ENCODE measurements at places on chromosomes 4 and X.

DNA sequence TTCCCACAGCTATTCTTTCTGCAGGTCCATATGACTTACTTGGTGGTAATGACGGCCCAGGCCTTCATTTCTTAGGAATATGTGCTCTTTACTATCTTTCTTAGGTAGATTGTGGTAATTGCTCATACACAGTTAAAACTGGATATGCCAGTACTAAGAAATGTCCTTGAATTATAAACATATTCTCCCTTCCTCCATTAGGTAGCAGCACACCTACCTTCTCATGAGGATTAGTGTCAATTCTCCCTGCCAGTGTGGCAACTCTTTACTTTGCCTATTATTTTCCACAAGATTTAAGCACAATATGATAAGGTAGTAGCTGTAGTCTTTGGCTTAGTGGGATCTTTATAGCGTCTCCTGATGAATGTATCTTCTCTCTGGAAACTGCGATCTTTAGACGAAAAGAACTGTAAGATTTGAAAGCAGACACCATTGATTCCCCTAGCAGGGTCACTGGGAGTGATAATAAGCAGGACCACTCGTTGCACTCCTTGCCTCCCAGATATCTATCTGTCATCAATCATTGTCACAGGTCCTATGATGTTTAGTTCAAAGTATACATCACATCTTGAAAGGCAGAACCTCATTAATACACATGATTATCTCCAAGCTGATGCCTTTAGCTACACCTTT lies 1240.7 kb downstream of the C4orf33 start:
- no peak for DNase-seq

GRCh38 chr4:128521156-128521555 lies 233.5 kb upstream of the PGRMC2 start:
- no peak for DNase-seq

GRCh38 chrX:69028006-69028760 lies 137.1 kb downstream of the PJA1 start:
- DNase-seq = no peak

GRCh38 chrX:16573781-16574180 lies 76.2 kb upstream of the S100G start:
- DNase-seq = no peak

DNA sequence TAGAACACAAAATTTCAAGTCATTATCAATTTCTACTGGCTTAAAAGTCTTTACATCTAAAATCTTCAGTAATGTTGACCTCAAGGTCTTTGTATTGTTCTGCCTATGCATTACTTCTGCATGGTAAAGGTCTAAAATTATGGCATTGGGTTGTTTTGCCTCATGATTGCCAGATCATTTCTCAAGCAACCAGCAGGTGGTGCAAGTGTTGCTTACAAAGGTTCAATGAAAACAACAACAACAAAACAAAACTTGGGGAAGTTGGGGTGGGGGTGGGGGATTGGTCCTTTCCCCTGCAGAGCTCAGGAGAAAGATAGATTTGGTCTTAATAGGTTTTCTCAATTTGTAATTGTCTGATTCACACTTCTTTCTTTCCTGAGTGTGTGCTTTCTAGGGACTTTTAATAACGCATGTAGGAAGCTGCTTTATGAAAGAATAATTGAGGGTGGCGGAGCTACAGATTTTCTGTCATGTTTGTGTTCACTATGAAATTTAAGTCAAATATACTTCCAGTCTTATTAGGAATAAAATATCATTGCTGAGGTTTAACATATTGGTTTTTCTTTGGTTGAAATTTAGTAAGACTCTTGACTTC lies 145.1 kb downstream of the COL4A5 start:
- DNase-seq = peak; percentile 15

DNA sequence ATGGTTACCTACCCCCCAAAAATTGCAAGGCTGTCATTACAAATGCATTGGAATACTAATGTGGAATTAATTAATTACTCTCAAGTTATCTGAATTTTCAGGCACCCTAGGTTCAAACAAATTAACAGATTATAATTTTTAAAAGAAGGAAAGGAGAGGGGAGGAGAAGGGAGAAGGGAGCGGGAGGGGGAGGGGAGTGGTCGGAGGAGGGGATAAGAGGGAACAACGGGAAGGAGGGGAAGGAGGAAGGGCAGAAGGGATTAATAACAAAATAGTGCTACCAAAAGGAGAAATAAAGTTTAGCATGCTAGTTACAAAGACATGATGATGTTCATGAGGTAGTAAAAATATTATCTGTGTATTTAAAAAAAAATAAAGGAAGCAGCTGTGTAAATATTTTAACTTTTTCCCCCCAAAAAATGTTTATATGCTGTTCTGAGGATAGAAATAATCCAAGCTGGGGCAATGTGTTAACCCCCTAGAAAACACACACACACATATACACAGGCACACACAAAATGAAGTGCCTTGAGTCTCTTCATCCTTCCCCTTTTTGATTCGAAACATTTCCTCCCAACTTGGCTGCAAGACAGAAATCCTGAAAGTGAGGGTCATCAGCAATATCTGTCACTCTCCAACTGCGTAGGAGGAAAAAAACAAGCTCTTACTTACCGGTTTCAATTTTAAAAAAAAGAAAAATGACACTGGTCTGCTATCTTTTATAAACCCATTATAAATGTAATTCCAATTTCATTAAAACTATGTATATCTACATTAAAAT lies 58.8 kb downstream of the PPP3CA start:
- DNase-seq = no peak

DNA sequence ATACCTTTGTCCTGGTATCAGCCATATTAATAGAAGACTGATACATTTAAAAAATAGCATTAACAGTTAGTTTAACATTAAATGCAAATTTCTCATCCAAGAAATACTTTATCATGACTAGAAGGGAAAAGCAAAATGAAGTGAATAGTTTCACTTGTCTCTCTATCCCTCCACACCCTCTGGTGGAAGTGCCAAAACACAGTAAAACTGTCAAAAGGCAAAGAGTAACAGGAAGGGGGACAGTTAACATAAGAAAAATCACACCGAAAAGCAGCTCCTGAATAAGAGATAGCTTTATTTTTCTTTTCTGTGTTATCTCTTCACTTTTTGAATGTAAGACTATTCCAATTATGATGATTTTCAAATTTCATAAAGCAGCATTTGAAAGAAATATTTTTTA lies 187.2 kb downstream of the FBXW7 start:
- DNase-seq = no peak

DNA sequence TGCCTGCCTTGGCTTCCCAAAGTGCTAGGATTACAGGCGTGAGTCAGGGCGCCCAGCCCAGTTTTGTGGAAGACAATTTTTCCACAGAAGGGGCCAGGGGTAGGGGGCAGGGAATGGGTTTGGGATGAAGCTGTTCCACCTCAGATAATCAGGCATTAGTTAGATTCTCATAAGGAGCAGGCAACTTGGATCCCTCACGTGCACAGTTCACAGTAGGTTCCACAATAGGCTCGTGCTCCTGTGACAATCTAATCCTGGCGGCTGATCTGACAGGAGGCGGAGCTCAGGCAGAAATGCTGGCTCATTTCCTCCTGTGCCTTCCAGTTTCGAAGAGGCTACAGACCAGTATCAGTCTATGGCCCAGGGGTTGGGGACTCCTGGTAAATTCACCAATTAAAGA lies 491.6 kb upstream of the AADAT start:
- no peak for DNase-seq

DNA sequence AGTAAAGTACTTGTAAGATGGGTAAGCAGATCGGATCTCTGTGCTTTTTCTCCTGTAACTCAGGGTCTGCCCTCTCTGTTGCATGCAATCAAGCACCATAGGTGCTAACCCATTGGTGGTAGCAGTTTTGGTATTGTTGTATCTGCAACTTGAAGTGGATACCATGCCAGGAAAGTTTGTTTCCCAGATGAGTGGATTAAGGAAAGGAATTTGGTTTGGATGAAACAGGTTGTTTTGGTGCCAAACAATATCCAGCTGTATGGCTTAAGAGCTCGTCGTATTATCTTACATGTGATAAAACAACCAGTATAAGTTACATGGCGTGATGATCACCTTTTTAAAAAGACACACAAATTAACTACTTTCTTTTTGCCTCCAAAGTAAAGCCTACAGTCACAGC lies 280.9 kb upstream of the TENM3 start:
- DNase-seq = no peak

- no peak for DNase-seq
Measured at GRCh38 chrX:105696870-105697269, 125.5 kb upstream of the NRK start.

DNA sequence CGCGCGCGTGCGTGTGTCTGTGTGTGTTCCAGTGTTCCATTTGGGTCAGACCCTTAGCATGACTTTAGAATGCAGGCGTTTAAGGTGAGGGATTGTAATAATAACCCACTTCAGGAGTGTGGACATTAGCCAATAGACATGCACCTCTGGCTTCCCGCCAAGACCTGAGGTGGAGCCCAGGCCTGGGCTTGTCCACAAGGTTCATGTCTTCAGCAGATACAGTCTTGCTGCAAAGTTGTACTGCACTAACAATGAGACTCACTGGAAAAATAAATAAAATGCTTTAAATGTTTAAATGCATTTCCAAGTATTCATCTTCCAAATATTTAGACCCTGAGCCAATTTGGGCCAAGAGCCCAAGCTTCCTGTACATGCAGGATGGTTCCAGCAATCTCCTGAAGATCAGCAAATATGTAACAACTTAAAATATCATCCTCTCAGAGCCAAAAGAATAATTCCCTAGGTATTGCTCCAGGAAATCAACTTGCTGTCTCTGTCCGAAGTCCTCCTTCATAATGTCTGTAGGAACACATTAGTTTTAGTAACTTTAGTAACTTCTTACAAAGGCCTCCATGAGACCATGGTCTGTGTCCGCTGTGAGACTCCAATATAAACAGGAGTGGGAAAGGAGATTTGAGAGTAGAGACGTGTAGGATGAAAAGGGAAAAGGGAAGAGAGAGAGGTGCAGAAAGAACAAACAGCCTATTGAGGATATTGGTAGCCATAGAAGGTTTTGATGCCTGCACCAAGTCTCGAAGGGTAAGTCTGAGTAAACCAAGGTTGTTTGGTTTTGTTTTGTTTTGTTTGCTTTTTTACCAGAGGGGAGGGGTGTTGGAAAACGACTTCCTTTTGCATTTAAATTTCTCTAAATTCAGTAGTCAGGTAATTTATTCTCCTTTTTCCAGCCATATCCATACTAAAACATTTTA lies 98.5 kb upstream of the KLF3 start:
- no peak for DNase-seq

- DNase-seq = no peak
Measured at GRCh38 chr4:99612281-99612680, 37.7 kb downstream of the MTTP start.

Measured in iPS DF 19.7 (cell line).